A549 (cell line): ENCODE measurements at places on chromosomes 2 and 18. TPM values are rescaled to one million over a fixed set of nuclear protein-coding genes. Genes with fewer than 3 reads are reported as not detected.

DNA sequence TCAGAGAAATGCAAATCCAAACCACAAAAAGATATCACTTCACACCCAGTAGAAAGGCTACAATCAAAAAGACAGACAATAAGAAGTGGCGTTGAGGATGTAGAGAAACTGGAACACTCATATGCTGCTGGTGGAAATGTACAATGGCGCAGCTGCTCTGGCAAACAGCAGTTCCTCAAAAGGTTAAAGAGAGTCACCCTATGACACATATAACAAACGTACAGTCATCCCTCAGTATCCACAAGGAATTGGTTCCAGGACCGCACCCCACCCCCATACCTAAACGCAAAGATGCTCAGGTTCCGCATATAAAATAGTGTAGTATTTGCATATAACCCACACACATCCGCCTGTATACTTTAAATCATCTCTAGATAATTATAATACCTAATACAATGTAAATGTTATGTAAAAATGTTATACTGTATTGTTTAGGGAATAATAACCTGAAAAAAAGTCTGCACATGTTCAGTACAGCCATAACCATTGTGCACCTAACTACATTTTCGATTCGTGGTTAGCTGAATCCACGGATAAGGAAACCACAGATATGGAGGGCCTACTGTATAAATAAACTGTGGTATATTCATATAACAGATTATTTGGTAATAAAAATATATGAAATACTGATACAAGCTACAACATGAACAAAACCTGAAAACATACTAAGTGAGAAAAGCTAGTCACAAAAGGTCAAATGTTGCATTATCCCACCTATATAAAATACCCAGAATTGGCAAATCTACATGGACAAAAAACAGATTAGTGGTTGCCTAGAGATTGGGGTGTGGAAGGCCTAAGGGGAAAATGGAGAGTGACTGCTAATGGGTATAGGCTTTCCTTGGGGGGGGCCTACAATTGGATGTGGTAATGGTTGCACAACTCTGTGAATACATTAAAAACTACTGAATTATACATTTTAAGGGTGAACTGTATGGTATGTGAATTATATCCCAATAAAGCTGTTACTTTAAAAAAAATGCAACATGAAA lies 37.5 kb downstream of the UXS1 start:
- DNase-seq = no peak

GRCh38 chr2:105893011-105893995 lies 148.6 kb downstream of the NCK2 start:
- DNase-seq = no peak

Gene ROCK2
- polyA plus RNA-seq = 34.0 to 38.0 TPM (median 36.4 TPM) in 3 replicates

Gene ME2
- polyA plus RNA-seq = 46.0 to 47.3 TPM (median 46.8 TPM) in 3 replicates
